ENCODE measurements at places on chromosomes 4 and X.
A peak's percentile ranks its signal among the peaks of the same experiment; 100 is the strongest.

DNA sequence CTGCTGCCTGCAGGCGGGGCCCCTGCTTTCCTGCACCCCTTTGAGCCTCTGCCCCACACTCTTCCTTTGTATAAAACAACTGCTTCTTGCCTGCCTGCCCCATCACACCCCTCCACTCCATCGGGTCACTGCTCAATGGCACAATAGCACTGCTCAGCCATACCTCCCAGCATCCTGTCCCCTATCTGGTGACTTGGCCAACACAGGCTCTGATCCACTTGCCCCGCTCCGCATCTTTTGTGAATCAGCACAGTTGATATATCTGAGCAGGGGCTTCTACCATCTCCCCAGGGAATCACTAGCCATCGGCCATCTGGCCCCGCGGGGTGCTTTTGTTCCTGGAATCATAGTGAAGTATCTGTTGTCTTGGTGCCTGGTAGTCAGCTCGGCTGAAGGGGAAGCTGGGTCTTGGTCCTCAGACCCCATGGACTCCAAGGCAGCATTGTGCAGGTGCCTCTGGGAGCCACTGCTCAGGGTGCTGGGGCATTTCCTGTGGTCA, 45.3 kb downstream of the MAP7D3 start:
- no peak for DNase-seq

- no peak for DNase-seq
Measured at GRCh38 chrX:40727093-40727492, 8.2 kb downstream of the MED14 start.

- DNase-seq = no peak
Measured at GRCh38 chr4:108581083-108581482, 39.3 kb upstream of the RPL34 start.

DNA sequence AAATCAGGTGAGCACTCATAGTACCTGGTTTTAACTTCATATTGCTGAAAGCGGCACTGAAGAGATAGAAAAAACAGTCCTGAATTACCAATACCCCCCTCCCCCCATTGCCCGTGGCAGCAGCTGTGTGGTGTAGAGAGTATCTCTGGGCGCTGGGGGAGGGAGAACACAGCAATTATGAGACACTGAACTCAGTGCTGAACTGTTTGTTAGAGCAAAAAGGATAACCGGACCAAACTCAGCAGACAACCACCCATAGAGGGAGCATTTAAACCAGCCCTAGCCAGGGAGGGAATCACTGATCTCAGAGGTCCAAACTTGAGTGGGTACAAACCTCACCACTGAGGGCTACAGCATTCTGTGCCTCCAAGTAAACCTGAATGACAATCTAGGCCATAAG, 457.4 kb upstream of the TEX13C start:
- DNase-seq = no peak

GRCh38 chr4:136680271-136680670, 852.0 kb downstream of the PCDH18 start:
- peak; percentile 37 for DNase-seq

- peak; percentile 64 for DNase-seq
Measured at GRCh38 chr4:169030562-169030982, 20.5 kb upstream of the CBR4 start.

DNA sequence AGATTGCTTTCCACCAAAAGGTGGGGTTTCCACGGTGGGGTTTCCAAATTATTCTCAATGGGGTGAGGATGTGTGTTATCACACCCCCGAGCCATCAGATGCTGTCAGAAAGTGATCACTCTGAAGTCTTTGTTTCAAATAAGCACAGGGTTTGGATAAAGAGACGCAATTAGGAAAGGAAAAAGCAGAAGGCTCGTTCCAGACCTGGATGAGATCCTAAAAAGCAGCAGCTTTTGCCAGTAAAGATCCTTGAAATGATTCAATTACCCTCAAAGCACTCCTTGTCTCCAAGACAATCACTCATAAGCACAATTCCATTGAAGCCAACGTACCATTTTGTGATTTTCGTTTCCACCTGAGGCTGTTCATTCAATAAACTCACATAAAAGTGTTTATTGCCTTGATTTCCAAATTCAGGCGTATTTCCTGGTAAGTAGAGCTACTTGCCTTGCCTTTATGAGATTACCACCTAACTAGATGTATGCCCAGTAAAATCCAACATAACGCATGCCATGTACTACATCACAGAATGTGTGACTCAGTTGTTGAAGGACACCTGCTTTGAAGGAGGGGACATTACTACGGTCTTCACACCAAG, 5.2 kb downstream of the F11 start:
- DNase-seq = no peak

GRCh38 chrX:35829501-35829900, 31.4 kb downstream of the MAGEB16 start:
- DNase-seq = no peak

- no peak for DNase-seq
Measured at GRCh38 chr4:36183232-36183631, 61.1 kb downstream of the ARAP2 start.

DNA sequence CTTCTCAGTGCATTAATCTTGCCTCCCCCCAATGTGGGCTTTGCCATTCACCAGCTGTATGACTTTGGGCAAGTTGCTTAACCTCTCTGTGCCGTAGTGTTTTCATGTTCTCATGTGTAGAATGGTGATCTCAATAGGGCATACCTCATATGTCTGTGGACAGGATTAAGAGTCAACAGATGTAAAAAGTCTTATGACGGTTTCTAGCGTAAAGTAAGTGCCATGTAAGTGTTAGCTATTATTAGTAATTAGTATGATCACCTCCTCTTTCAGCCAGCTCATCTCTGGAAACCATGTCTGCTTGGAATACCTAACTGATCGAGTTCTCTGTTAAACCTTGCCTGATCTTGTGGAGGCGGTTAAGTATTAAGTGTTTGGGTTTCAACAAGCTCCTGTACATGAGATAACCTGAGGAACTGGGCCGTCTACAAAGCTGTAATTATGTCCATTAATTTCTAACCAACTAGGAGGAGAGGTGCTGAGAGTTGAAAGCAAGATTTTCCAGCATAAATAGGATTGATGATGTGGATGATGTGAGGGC, 66.3 kb downstream of the TSC22D3 start:
- DNase-seq = no peak

- DNase-seq = no peak
Measured at GRCh38 chr4:159291176-159291575, 188.3 kb downstream of the RAPGEF2 start.

DNA sequence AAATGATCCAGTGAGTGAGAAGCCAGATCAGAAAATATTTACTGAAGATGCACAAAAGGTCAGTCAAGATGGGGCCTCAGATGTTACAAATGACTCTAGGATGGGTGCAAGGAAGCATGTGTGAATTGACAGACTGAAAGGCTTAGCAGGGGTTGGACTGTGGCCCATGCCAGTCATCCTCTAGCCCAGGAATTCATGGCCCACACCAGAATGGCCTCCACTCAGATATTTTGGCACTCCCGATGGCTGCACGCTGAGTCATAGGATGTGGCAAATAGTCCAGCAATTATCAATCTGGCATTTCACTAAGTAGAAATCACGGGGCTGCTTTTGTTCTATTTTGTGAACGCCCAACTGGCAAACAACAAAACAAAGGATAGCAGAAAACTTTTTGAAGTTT, 406.5 kb downstream of the IQCM start:
- peak; percentile 88 for DNase-seq

- DNase-seq = no peak
Measured at GRCh38 chr4:56748271-56748670, 67.2 kb upstream of the HOPX start.

- DNase-seq = no peak
Measured at GRCh38 chr4:55138367-55138766, 13.0 kb upstream of the KDR start.

GRCh38 chrX:111410590-111411078, 1.4 kb downstream of the DCX start:
- no peak for DNase-seq

GRCh38 chrX:34288782-34289181, 156.7 kb upstream of the FAM47A start:
- DNase-seq = no peak

DNA sequence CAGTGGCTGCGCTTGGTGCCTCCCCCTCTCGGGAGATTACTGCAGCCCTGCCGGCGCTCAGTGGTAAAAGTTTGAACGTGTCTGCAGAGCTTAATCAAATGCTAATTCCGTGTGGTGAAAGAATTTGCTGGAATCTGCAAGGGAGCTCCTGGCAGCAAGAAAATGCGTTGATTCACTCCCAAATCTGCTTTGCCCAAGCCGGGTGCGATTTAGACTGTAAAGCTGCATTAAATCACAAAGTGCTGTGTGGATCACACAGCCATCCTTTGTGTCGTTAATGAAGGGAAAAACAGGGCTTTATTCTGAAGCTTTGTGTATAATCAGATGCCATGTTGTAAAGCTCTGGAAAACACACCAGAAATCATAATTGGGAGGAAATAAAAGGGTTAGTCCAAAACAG, 444.1 kb downstream of the BCOR start:
- DNase-seq = no peak

DNA sequence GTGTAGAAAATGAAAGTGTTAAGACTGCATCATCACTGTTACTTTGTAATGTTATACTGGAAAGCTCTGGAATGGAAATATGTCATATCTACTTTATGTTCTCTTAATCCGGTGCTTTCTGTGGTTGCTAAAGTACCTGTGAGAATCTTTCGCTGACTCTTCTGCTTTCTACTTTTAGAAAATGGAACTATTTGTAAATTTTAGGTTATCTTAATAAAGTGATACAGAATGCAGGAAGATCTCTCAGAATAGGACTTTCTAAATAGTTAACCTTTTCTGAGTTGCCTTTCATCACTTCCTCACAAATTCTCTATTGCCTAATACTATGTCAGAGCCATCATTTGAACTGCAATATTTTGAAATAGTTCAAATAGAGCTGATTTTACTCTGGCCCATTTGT, 69.3 kb downstream of the BMP2K start:
- DNase-seq = peak; percentile 22

DNA sequence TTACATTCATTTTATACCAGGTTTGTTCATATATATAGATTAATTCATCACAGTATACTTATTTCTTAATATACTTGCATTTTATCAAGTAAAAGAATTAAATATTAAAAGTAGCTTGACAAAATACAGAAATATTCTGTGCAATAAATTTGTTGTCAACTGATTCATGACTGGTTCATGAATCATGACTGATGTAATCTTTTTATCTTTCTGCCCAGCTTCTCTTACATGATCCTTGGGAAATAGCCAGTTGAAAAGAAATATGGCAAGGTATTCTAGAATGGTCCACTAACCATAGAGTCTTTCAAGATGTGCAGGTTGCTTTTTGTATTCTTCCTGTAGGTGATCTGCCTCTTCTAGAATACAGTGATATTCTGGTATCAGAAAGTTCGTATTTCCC, 4.2 kb upstream of the CCNA2 start:
- peak; percentile 8 for DNase-seq

DNA sequence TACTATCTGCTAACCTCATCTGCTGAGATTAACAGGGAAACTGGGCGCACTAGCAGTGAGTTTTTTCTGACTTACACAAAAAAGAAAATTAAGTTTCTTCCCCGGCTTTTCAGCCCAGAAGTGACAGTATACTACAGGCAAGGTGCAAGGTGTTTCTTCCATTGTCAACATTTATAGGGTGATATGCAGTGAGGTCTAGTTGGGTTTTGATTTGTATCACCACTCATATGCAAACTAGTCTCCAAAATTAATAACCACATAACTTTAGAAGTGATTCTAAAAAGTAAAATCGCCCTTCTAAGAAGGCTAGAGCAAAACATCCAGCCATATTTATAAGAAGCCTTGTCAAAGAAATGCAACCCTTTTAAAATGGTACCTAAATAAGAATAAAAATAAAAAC, 640.1 kb downstream of the ARAP2 start:
- DNase-seq = no peak

DNA sequence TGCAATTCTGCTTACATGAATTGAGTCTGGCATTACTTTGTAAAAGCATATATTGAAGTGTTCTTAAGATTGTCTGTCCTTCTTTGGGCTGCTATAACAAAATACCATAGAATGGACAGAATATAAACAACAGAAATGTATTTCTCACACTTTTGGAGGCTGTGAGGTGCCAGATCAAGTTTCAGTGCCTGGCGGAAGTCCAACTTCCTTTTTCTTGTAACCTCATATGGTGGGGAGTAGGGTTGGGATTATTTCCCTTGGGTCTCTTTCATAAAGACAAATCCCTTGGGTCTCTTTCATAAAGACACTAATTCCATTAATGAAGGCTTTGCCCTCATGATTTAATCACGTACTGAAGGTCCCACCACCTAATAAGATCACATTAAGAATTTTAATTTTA, 199.3 kb upstream of the GRID2 start:
- DNase-seq = no peak

DNA sequence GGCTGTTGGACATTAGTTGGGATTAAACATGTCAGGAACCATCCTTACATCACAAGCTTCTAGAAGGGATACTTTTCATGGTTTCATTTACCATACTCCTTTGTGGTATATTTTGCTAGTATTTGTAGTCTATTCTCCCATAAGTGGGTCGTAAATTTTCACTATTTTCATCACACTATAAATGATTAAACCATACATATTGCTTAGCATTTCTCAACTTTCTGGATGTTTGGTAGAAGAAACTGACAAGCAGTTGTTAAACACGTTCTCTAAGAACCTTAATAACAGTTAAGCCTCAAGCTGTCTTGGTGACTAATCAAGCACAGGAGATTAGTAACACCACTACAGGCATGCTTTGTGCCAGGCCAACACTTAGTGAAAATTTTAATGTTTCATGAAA, 375.5 kb downstream of the NAF1 start:
- DNase-seq = peak; percentile 45

DNA sequence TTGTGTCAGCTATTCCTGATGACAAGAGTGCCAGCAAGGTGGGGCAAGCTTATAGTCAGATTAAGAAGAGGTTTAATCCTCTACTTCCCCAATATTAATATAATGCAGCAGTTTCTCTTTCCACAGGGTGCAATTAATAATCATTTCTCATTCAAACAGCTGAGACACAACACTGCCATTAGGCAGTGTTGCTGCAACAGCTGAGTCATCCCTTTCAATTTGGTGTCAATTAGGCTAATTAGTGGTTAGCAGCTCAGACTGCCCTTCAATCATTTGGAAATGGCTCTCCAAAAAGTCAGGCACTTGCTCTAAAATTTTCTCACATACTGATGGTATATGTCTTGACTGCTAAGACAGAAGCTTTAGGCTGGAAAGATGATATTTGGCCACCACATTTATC, 265.7 kb upstream of the FAM241A start:
- no peak for DNase-seq

DNA sequence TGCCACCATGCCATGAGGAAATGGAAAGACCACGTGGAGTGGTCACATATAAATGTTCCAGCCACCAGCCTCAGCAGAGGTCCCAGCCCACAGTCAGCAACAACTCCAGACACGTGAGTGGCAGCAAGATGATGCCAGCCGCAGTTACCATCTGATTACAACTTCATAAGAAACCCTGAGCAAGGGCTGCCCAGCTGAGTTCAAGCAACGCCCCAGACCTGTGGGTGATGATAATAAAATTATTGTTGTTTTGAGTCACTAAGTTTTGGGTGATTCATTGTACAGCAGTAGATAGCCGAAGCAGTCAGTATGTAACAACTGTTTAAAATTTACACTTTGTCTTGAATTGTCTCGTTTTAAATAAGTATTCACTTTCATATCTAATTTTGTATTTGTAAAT, 5.8 kb upstream of the CCNG2 start:
- peak; percentile 41 for DNase-seq

All from cardiac fibroblast (primary cell).